Memory B cell (primary cell): ENCODE measurements at places on chromosomes 7 and 10.

DNA sequence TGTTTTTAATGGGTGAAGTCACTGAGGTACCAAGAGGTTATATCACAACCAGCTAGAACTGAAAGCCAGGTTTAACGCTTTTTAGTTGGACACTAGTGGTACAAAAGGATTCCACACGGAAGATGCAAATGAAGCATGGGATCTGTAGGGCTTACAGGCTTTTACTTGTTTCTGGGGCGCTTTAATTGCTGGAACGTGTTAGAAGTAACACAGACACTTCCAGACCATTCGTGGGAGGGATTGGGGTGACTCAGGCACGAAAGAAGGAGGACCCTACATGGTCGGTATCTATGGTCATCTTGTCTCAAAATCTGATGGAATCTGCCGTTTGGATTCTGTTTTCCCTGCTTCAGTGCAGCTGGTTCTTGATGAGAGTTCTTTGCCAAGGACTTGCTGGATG, 1.0 kb downstream of the YKT6 start:
- no peak for DNase-seq

DNA sequence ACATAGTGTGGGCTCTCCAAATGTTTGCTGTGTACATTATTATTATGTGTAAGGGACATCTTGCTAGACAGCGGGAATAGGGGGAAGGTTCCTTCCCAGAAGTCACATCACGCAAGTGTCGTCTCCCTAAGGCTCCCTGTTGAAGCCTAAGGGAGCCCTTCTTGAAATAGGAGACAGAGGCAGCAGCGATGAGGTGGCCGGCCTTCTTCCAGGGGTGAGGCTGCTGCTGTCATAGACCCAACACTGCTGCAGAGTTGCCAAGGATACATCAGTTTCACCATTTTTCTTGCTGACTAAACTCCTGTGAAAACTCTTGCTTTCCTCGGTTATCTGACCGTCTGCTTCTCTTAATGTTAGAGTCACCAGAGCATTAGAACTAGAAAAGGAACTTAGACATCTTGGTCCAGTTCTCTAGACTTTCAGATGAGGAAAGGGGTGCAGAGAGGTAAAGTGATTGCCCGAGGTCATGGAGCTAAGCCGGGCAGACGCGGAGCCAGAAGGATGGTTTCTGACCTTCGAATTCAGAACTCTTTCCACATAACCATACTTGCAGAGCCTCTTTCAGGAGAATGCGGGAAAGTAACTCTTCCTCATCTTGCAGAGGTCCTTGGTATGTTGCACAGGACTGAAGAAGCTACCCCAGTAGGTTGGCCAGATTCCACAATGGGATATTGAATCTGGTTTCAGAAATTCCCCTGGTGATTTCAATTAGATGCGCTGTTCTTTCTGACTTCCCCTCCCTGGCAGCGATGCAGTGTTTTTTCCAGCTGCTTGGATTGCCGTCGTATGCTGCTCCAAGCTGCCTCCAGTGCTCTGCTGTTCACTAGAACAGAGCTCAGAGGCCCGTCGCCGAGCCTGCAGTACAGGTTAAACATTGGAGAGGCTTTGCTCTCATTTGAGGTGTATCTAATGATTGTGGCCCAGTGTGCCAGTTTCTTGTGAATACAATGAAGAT, 217.1 kb downstream of the CAMK1D start:
- no peak for DNase-seq

GRCh38 chr7:38306914-38307313, 33.5 kb upstream of the TARP start:
- DNase-seq: no peak

GRCh38 chr10:110432084-110432483, 65.6 kb upstream of the DUSP5 start:
- DNase-seq: no peak

GRCh38 chr7:72243329-72243728, 168.8 kb downstream of the CALN1 start:
- DNase-seq: no peak

- no peak for DNase-seq
Observed at GRCh38 chr7:142885311-142886230, at the start of gene TRPV6. Gene TRPV6, minus strand, starts transcription at chr7:142885745.

- DNase-seq: no peak
Observed at GRCh38 chr10:122089311-122090017, 100.5 kb downstream of the TACC2 start.
